ENCODE measurements at places on chromosomes 2 and 18.

DNA sequence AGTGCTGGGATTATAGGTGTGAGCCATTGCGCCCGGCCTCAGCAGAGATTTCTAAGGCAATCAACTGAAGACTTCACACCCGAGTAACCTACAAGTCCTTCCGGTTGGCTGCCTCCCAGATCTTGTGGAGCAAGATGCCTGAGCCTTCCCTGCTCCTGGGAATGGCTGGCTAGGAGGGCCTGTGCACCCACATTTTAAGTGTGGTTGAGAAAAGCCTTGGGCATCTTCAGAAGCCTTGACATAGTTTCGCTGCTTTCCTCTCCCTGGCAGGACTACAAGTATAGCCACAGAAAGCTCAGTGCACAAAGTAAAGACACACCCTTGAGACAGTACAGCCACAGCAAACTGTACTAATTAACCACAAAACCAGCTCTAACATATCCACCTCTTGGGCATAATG is 35.2 kb downstream of the E2F6 start:
- DNase-seq = no peak

DNA sequence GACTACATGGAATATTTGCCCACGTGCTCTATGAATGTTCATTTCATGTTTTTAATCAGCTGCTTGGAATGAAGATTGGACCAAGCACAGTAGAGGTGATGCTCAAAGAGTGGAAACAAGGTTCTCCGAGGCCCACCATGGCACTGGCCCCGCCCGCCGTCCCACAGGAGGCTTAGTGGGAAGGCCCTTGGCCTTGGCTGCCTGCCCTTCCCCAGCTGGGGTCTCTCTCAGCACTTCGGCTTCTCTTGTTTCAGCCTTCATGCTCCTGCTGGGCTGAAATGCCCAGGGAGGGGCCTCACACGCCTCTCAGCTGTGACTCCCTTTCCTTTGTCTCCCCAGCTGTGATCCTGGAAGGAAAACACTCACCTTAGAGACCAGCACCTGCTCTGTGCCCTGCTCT is 833.2 kb downstream of the GALR1 start:
- no peak for DNase-seq

- DNase-seq = no peak
Observed at GRCh38 chr2:191521608-191522208, 156.2 kb upstream of the NABP1 start.

DNA sequence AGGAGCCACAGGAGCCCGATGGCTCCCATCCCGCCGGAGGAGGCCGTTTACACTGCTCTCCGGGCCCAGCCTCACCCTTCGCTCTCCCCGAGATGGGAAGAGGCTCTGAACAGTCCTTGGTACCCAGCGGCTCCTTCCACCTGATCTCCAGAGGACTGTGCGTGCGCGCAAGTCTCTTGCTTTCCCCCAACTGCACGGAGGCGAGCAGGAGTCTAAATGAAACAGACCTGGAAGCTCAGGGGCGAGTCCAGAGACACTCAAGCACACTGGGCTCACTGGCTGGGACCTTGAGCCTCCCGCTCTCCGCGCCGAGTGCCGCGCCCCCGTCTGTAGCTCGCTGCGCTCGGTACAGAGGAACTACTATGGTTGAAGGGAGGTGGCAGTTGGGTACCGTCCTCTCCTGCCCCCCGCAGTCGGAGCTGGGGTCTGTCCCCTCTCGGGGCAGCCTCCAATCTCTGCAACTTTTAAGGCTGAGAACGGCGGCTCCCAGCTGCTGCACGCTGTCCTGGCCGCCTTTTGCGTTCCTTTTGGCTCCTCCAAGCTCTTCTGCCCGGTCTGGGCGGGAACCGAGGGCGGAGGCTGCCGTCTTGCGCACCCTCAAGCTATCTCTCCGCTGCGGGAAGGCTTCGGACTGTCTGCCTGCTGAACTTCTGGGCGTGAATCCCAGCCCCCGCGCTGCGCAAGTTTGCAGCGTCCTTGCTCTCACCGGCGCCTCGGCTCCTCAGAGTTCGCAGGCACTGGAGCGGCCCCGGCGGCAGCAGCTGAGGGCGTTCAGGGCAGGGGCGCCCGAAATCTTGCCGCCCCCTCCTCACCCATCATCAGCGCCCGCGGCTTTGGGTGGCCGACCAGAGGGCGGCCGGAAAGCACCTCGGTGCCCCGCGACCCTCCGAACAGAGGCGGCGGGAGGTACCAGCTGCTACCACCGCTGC is 491 bp downstream of the ALK start:
- no peak for DNase-seq

DNA sequence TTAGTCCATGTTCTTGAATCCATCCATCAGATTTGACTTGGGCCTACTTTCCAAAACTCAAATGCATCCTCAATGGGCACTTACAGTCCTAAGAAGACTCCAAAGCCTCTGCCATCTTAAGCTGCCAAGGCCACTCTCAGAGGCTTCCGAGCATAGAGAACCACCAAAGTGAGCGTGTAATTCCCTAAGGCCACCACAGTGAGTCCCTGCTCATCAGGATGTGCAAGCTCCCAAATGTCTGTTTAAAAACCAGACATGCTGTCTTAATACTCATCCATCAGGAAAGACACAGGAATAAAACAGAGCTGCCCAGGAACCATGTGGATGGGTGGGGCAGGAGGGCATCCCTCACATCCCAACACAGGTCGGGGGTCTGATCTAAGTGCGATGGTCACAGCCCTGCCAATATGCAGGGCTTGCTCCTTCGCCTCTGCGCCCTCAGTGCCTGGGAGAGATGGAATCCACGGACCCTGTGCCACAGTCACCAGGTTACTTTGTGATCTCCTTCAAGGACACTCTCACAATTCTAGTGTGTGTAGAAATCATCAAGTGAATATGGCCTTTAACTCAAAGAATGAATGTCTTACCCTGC is 80.4 kb downstream of the POLR1A start:
- no peak for DNase-seq

DNA sequence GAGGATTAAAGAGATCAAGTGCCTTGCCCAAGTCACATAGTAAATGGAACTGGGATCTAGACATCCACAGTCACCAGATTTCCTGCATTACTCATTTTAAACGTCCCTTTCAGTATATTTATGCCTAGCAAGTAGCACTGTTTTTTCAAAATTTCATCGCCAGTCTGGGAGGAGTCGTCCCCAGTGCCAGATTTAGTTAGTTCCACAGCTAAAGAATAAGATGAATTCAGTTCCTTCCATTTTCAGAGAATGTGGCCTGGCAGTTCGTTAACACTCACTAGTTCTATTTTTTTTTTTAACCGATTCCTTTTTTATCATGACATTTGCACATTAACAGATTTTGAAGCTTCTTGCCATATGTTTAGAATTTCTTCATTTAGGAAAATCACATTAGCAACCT is 11.2 kb downstream of the GRP start:
- DNase-seq = no peak

DNA sequence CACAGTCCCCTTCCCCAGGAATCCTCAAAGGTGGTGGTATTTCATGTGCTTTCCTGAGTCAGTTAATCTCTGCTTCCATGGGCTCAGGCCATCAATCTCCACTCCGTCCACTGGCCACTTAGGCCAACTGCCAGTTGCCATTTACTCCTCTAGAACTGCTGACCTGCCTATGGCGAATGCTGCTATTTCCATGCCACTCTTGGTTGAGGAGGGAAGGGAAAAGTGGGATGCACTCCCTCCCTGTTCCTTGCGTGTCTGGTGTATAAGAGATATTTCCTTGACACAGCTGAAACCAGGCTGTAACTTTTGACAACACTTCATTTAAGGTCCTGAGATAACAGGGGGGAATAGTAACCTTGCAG is 261.5 kb downstream of the MREG start:
- DNase-seq = no peak

- DNase-seq = no peak
Observed at GRCh38 chr2:224807153-224807964, 91.2 kb upstream of the CCDC195 start.

- DNase-seq = no peak
Observed at GRCh38 chr2:147681093-147681492, 163.7 kb upstream of the ACVR2A start.

DNA sequence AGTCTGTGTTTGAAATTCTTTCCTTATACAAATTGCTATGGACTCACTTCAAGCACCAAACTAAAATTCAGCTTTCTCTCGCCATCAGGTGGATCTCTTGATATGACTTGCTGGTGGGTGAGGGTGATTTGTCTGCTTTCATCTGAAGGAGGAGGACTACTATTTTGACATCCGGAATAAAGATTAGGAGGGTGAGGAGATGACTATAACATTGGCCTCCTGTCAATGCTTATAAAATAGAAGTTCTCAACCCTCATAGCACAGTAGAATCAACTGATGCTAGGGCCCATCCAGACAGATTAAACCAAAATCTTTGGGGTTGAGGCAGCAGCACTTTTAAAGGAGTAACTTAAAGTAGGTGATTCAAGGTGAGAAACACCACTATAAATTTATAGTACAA is 120.4 kb upstream of the DNAJC10 start:
- no peak for DNase-seq

- DNase-seq = no peak
Observed at GRCh38 chr2:120480903-120481445, 135.0 kb downstream of the INHBB start.

Data from cerebellar nuclear complex (tissue), 1 donor.